WTC11 (cell line): ENCODE measurements at places on chromosomes 2 and 18. TPM values are rescaled to one million over a fixed set of nuclear protein-coding genes. Genes with fewer than 3 reads are reported as not detected.

DNA sequence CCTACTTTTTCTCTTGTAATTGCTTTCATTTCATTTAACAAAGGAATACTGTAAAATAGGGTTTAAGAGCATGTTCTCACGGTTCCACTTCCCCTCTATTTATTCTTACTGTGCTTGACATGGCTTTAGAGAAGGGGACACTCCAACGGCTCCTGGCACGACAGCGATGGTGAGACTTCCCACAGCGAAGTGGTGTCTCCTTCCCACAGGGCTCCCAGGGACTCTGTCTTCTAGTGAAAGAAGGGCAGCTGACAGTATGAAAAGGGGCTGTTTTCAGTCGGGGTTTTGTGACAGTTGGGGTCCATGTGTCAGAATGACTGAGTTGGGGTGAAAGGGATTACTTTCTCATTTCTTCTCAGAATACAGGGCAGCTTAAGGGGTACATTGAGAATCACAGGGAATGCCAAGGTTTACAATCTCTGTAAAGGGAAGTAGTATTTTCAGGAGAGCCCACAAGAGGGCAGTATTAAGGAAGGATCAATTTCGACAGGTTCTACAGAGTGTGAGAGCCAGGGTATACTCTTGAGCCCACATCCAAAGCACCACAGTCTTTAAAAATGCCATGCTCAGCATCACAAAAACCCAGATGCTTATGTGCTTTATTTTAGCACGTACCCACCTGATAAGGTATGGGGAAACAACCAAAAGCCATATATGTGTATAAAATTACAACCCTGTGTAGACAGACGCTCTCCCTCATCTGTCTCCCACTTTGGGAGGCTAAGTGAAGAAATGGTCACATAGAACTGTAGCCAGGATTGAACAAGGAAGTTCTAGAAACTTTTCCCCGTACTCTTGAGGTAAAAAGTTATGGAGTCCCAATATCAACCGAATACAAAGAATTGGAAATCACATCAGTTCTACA lies 31.3 kb upstream of the RAPGEF4 start:
- no peak for DNase-seq

Gene ADCYAP1
- total RNA-seq, result not detected in 3 replicates

DNA sequence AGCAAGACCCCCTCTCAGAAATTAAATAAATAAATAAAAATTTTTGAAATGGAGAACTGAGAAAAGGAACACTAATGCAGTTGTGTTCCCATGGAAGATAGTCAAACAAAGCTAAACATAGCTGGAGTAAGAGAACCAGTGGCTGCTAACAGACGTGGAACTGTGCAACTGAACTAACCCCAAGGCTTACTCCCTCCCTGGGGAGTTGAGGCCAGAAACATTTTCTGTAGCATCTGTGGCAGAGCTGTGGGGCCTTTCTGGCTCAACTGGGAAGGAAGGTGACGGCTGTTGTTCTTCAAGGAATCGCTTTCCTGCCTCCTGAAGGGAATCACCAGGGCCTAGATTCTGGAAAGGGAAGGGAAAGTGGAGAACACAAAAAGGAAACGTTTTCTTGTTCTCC lies 53.9 kb upstream of the B3GNT2 start:
- no peak for DNase-seq

Gene ARHGEF33
- 0.42 to 0.57 TPM (median 0.50 TPM) in 3 replicates for total RNA-seq

Gene C2orf72
- 1.3 to 2.8 TPM (median 1.7 TPM) in 3 replicates for total RNA-seq

Gene CLEC4F
- not detected in 3 replicates for total RNA-seq

- no peak for DNase-seq
Observed at GRCh38 chr2:100875516-100876230, 55.7 kb downstream of the NPAS2 start.

GRCh38 chr2:37767959-37768925 lies 96.8 kb upstream of the CDC42EP3 start:
- DNase-seq, result no peak

- DNase-seq, result no peak
Observed at GRCh38 chr2:216144372-216144771, 35.2 kb downstream of the XRCC5 start.

DNA sequence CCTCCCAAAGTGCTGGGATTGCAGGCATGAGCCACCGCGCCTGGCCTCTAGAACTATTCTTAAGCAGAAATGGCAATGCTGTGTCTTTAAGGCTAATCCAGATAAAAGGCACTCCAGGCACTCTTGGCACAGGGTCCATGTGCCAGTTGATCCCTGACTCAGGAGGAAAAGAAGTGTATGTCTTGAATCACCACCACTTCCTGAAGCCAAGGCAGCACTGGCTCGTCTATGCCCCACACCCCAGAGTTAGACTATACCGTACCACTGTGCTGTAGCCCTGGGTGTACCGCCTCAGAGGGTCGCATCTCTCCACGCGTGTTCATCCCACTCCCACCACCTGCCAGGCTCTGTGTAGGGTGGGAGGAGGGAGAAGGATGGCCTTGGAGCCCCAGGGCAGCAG lies 9.0 kb downstream of the TNFRSF11A start:
- no peak for DNase-seq

Gene ARHGAP15
- 0.25 to 0.28 TPM in 2 of 3 replicates, not detected in the other for total RNA-seq

Gene TMEM169
- 1.8 to 3.5 TPM (median 3.3 TPM) in 3 replicates for total RNA-seq

- peak; percentile 76 for DNase-seq
Observed at GRCh38 chr2:219176818-219177551, at the start of gene CNPPD1. Gene CNPPD1 (minus strand): TSS chr2:219176925. CDS start chr2:219176828, 97 bp downstream.

Gene ANKRD30B
- not detected in 3 replicates for total RNA-seq

GRCh38 chr2:118010473-118010872 lies 3.4 kb downstream of the CCDC93 start:
- DNase-seq, result no peak

- DNase-seq, result no peak
Observed at GRCh38 chr18:52914148-52914547, 574.2 kb downstream of the DCC start.

GRCh38 chr18:27540111-27540510 lies 355.0 kb upstream of the CHST9 start:
- peak; percentile 20 for DNase-seq

DNA sequence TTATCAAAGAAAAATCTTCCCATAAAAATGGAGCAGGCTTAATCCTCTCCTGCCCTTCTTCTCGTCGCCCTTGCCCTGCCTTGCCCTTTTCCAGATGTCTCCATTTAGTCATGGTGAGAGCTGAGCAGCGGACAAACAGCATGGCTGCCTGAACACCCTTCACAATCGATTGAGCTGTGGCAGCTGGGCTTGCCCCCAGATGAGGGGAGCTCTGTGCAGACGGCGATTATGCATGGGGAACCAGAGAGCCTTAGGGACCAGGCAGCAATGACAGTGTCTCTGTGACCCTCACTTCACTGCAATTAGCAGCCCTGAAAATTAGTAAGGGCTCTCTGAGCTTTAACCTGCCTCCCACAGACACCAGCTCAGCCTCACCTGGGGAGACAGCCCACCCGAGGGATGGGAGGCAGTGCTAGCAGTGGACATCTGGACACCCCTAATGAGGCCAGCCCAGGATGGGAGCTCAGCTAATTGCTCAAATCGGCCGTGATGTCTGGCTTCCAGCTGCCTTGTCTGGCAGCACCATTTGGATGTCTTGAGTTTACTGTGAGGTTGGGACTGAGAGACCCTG lies 365.7 kb downstream of the TNS1 start:
- DNase-seq, result no peak

Gene TRAPPC12
- 72.3 to 74.5 TPM (median 72.8 TPM) in 3 replicates for total RNA-seq

GRCh38 chr2:145657265-145657664 lies 1137.3 kb upstream of the ZEB2 start:
- DNase-seq, result no peak
